ENCODE measurements at places on chromosomes 2 and 18. TPM values are rescaled to one million over a fixed set of nuclear protein-coding genes. Genes with fewer than 3 reads are reported as not detected.

LAMA3 gene
- total RNA-seq: 32.3 TPM

UGT1A3 gene
- total RNA-seq: 1.2 TPM

ITGB6 gene
- 25.2 TPM for total RNA-seq

TMEM87B gene
- 44.3 TPM for total RNA-seq

NEU2 gene
- total RNA-seq: not detected
